Nephron progenitor cell (in vitro differentiated cells): ENCODE measurements at places on chromosomes 6 and 20.
A peak's percentile ranks its signal among the peaks of the same experiment; 100 is the strongest.

DNA sequence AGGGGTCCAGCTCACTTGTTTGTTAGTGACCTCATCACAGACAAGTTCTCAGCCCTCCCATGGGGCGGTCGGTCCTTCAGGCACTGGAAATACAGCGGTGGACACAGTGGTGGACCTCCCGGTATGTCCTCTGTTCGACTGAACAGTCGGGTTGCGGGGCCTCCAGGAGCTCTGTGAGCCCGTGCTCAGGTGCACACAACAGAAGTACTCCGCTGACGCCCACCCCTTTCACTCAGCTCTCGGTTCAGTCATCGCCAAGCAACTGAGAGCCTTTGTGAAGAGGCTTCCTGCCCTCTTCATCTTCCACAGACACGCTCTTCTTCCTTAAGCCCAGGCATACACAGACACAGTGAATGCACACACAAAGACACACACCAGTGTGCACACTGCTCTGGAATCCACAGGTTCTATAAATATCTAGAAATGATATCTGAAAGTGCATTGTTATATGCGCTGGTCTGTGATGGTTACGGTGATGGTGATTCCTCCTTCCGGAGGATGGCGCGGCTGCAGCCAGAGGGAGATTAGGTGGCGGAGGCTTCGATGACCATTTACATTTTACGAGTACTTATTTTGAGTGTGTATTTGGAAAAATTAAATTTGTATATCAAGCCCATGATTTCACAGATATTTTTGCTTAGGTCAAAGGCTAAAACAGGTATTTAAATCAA is 46.8 kb upstream of the BHLHE23 start:
- DNase-seq: no peak

GRCh38 chr6:163536770-163537169 is 122.3 kb downstream of the QKI start:
- no peak for DNase-seq

GRCh38 chr6:166586424-166587156 is at the start of gene RAMACL:
Gene RAMACL, minus strand, starts transcription at chr6:166586678. Its CDS starts 201 bp downstream, at chr6:166586477.
- peak; percentile 26 for DNase-seq

DNA sequence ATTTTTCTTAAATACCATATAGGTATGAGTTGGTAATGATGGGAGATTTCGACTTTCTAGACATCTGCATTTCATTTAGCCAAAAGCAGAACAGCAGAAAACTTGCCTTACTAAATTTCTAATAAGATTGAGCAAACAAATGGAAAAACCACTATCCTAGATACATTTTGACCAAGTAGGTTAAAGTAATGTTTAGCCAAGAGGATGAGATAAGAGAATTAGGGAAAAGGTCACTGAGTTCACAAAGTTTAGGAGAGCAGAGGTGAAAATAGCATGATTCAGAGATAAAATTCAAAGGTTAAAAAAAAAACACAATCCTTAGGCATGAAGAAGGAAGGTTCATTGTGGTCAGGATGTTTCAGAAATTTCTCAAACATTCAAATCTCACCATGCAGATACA is 450.3 kb downstream of the CD83 start:
- DNase-seq: no peak

DNA sequence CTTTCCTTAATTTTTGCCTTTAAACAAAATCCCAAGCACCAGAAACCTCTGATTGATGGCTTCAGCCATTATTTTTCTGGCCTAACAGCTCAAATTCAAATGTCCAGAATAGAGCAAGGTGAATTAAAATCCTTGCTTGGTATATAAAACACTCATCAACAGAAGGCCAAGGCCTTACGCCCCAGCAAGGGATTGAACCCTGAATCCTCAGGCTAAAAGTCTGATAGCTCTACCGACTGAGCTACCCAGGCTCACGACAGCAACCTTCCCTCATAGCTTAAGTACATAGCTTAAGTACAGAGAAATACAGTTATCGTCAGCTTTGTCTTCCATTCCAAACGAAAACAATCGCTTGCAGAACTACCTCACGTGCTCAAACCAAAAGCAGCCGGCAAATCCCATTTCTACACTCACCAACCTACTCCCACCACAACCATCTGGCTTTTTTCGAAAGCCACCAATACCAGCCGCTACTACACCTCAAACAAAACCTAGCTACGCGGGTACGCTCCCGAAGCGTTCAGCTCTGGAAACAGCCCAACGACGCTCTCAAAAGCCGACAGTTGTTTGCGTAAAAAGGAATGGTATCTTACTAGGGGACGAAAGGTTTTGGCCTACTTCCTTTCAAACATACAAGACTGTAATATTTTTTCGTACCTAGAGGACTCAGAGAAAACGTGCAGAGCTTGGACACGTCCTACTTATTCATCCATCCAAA is 167.5 kb downstream of the GPX5 start:
- DNase-seq: no peak

GRCh38 chr6:102389994-102390393 is 996.5 kb downstream of the GRIK2 start:
- no peak for DNase-seq
